WTC11 (cell line): ENCODE measurements at places on chromosomes 1 and 21.

GRCh38 chr1:241596633-241597032 is 43.5 kb downstream of the CHML start:
- no peak for DNase-seq
- H3K4me1 ChIP-seq: no peaks in the 10 kb centered on the region
- H3K27me3 ChIP-seq: no peaks in the 10 kb centered on the region
- peaks cover 3% of the 10 kb centered on the region; the same call in 1 of the 2 replicates for H3K36me3 ChIP-seq
- no peak overlapping the region for H3K4me3 ChIP-seq

DNA sequence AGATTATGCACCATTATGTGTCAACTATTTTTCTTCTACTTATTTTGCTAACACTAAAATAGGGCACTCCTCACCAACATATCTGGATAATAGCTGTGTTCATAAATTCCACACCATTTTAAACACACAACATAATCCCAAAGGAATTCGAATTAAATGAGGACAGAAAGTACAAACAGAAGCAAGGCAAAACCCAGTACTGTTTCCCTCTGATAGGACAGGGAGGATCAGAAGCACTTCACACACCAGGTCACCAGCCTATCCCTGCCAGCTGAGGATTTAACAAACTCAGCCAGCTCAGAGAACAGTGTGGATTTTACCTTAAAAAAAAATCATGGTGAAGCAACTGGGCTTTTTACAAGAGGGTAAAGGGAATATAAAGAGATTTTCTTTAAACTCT is 20.0 kb downstream of the CRYZ start:
- H3K27me3 ChIP-seq: no peaks in the 10 kb centered on the region
- DNase-seq: no peak
- H3K27ac ChIP-seq: no peak overlapping the region
- no peak overlapping the region for H3K4me3 ChIP-seq
- H3K4me1 ChIP-seq: 0 out of 2 replicates have a peak, but pooled peaks cover 6% of the 10 kb centered on the region

DNA sequence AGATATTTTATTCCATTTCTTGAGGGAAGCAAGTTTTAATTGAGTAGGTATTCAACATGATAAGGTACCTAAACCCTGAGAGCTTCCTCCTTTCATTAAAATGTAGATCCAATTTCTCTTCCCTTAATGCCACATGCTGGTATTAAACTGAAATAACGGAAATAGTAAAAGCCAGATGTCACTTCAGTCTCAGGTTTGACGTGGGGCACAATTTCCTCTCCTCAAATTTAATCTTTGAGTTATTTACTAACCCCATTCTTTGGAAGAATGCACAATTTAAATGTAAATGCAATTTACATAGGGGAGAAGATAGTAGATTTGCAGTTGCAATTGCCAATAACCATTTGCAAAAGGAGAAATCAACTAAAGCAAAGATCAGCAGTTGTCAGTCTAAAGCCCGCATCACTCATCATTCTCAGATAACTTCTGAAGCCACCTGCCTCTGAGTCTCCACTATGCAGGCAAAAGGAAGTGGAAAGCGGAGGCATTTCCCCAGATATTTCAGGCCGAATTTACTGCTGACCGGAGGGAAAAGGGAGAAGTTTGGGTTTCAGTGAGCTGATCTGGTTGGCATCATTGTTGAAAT is 2.1 kb upstream of the LEMD1 start:
- H3K4me3 ChIP-seq: no peak overlapping the region
- H3K4me1 ChIP-seq: peaks cover 42% of the 10 kb centered on the region
- peaks cover 45% of the 10 kb centered on the region for H3K27me3 ChIP-seq
- DNase-seq: no peak

GRCh38 chr1:60913039-60913438 is 169.3 kb upstream of the NFIA start:
- no peak overlapping the region for H3K4me3 ChIP-seq
- no peaks in the 10 kb centered on the region; the same call in 1 of the 2 replicates for H3K27me3 ChIP-seq
- DNase-seq: no peak
- H3K4me1 ChIP-seq: peaks cover 17% of the 10 kb centered on the region

DNA sequence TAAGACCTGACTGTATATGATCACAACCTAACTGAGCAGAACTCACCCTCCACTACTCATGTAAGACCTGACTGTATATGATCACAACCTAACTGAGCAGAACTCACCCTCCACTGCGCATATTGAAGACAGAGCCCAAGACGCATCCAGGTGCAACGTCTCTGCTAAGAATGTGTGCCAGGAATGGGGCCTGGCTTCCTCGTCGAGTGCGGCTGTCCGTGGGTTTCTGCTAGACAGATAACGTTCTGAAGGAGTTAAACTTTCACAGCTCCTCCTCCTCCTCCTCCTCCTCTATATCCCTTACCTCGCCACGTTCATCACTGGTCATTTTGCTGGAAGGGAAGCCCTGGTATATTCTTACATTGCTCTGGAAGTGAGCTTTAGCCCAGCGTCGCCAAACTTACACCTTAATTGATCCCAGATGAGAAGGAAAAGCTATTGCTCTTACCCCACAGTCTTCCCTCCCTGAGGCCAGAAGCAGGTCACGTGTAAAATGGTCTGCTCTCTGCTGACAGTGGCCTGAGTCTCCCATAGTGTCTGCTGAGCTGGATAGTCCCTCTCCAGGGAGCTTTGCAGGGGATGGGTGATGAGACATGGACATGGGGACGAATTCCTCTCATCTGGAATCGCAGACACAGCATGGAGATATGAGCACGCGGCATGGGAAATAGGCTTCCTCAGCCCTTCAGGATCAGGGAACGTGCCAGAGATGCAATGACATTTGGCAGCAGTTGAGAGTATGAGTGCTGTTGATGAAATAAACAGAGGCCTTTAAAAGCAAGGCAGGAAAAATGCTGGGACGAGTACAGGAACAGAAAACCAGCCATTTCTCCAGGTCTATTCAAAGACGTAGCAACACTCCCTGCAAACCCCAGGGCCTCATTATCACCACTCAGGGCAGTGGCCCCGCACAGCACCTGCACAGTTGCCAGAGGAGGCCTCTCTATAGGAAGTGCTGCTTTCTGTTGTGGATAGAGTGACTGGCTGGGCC is 528.1 kb downstream of the KIF26B start:
- H3K4me1 ChIP-seq: no peaks in the 10 kb centered on the region
- no peak for DNase-seq
- H3K4me3 ChIP-seq: no peak overlapping the region
- H3K27ac ChIP-seq: no peak overlapping the region
- peaks cover 13% of the 10 kb centered on the region for H3K27me3 ChIP-seq

- H3K27me3 ChIP-seq: no peaks in the 10 kb centered on the region
- no peak for DNase-seq
- H3K4me3 ChIP-seq: no peak overlapping the region
- H3K36me3 ChIP-seq: no peaks in the 10 kb centered on the region
- H3K4me1 ChIP-seq: peaks cover 11% of the 10 kb centered on the region
- H3K27ac ChIP-seq: no peak overlapping the region
These were observed 23.8 kb downstream of the CASQ2 start for GRCh38 chr1:115744646-115745275.

GRCh38 chr1:10474613-10475507 is at the start of gene PEX14:
Gene PEX14, plus strand, starts transcription at chr1:10474950. Its CDS starts 17 bp downstream, at chr1:10474967.
- H3K27me3 ChIP-seq: no peaks in the 10 kb centered on the region
- H3K27ac ChIP-seq: peak within 1 kb of the TSS; percentile 97
- peak within 1 kb of the TSS; percentile 98 for H3K4me3 ChIP-seq
- H3K4me1 ChIP-seq: peaks cover 24% of the 10 kb centered on the region
- H3K36me3 ChIP-seq: peaks cover 6% of the 10 kb centered on the region; the same call in 1 of the 2 replicates
- DNase-seq: peak; percentile 94

DNA sequence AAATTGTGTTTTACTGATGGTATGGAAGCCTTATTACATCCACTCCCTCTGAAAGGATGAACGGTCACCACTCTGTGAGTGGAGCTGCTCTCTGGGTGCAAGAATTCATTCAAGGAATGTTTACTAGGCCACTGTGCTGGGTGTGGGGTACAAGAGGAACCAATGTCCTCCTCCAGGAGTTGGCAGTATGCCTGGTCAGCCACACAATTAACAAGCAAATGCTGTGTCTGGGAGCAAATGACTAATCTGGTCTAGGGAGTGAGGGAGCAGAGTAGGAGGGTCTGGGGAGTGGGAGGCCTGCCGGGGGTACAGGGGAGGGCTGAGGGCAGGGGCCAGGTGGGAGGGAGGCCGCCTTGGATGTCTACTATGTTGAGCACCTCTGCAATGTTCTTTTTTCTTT is 27.2 kb upstream of the TDRD10 start:
- no peaks in the 10 kb centered on the region for H3K36me3 ChIP-seq
- H3K27ac ChIP-seq: no peak overlapping the region
- no peak for DNase-seq
- H3K27me3 ChIP-seq: no peaks in the 10 kb centered on the region
- H3K4me3 ChIP-seq: no peak overlapping the region

DNA sequence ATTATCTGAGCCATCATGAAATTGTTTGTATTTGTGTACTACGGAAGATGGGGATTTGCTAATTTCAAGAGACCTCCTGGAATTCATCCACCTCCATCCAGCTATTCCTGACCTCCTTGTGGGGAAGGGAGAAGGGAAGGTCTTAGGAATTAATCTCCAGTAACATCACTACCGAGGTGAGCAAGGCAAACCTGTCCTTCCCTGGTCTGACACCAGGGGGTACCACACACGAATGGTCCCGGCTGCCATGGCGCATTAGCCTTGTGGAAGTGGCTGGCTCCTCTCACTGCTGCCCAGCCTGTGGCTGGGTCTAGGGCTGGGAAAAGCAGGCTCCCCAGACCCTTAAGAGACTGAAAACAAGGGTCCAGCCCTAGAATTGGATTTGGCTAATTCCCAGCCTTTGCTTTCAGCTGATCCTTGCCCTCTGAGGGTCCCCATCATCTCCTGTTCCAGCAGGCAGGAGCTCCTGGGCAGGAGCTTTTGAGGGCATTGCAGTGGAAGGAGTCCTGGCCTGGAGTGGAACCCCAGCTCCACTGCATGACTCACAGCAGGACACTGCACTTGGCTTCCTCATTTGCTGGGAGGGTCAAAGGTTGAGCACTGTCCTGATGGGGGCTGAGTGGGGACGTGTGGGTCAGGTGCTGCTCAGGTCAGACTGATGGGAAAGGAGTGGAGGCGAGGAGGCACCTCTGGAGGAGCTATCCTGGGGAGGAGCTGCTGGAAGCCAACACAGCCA is 34.8 kb downstream of the RIMS3 start:
- no peaks in the 10 kb centered on the region for H3K27me3 ChIP-seq
- H3K36me3 ChIP-seq: no peaks in the 10 kb centered on the region
- no peak overlapping the region for H3K4me3 ChIP-seq
- peak; percentile 81 for DNase-seq
- H3K4me1 ChIP-seq: no peaks in the 10 kb centered on the region
- no peak overlapping the region for H3K27ac ChIP-seq

- no peak overlapping the region for H3K4me3 ChIP-seq
- DNase-seq: no peak
- H3K27ac ChIP-seq: no peak overlapping the region
- peaks cover 52% of the 10 kb centered on the region for H3K4me1 ChIP-seq
These were observed 22.3 kb upstream of the C1orf105 start for GRCh38 chr1:172398193-172398592.

- DNase-seq: no peak
- no peaks in the 10 kb centered on the region for H3K36me3 ChIP-seq
- no peaks in the 10 kb centered on the region for H3K27me3 ChIP-seq
- no peak overlapping the region for H3K27ac ChIP-seq
These were observed 81.0 kb upstream of the KCNK2 start for GRCh38 chr1:215001419-215002021.

- H3K36me3 ChIP-seq: peaks cover 12% of the 10 kb centered on the region
- H3K27ac ChIP-seq: peak overlapping the region; percentile 95
- no peak overlapping the region; the same call in 1 of the 2 replicates for H3K4me3 ChIP-seq
- H3K27me3 ChIP-seq: no peaks in the 10 kb centered on the region
These were observed 181.0 kb upstream of the KLHDC7A start for GRCh38 chr1:18299441-18300338.

DNA sequence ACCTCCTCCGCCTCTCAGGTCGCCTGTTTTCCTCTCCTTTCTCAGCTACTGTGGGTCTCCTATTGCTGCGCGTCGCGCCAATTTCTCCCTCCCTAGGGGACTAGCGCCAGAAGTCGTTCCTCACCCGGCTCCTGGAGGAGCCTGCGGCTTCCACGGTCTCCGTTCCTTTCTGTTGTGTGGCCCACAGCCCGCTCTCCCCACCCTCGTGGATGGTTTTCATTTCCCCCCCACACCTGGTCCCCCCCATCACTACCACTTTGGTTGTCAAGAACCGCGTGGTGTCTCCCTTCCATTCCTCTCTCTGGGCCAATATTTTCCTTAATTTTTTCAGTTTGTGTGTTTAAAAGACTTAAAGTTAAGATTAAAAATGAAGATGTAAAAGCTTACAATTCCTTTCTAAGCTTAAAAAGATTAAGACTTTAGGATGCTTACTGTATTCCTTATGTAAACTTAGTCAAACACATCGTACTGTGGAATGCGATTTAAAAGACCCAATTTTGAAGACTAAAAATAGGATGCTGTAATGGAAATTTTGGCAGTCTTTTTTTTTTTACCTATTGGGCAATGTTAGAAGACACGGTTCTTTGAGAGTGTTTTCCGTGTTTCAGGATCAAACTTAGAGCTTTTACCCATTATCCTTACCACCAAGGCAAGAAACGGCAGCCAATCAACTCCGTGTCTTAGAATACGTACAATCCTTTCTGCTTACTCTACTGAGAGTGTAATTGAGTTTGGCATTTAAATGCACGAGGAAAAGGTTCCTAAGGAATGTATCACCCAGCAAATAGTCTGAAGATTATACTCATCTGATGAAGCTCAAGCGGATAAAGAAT is 773 bp downstream of the CNST start:
- no peak for DNase-seq
- peak overlapping the region; percentile 98 for H3K4me3 ChIP-seq
- no peaks in the 10 kb centered on the region for H3K27me3 ChIP-seq
- H3K36me3 ChIP-seq: peaks cover 6% of the 10 kb centered on the region; the same call in 1 of the 2 replicates
- H3K4me1 ChIP-seq: peaks cover 14% of the 10 kb centered on the region
- H3K27ac ChIP-seq: peak overlapping the region; percentile 78

- no peaks in the 10 kb centered on the region for H3K4me1 ChIP-seq
- peaks cover 3% of the 10 kb centered on the region; the same call in 1 of the 2 replicates for H3K36me3 ChIP-seq
- no peak overlapping the region for H3K4me3 ChIP-seq
These were observed 33.7 kb downstream of the CTTNBP2NL start for GRCh38 chr1:112429749-112430148.

DNA sequence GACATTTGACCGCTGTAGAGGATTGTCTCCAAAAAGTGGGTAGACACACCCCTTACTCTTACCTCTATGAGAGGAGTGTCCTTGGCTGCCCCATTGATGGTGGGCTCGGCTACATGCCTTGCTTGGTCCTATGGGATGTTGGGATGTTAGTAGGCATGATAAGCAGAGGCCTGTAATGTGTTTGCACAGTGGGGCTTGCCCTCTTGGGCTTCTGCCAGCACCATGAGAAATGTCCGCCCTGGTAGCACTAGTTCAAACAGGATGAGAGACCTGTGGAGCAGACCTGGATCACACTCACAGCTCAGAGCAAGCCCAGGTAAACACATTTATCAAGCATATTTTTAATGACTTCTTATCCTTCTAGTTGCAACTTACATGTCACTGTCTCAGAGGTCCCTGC is 54.2 kb downstream of the SH3GLB1 start:
- no peak overlapping the region for H3K27ac ChIP-seq
- H3K27me3 ChIP-seq: no peaks in the 10 kb centered on the region; the same call in 1 of the 2 replicates
- no peak for DNase-seq
- no peak overlapping the region for H3K4me3 ChIP-seq

DNA sequence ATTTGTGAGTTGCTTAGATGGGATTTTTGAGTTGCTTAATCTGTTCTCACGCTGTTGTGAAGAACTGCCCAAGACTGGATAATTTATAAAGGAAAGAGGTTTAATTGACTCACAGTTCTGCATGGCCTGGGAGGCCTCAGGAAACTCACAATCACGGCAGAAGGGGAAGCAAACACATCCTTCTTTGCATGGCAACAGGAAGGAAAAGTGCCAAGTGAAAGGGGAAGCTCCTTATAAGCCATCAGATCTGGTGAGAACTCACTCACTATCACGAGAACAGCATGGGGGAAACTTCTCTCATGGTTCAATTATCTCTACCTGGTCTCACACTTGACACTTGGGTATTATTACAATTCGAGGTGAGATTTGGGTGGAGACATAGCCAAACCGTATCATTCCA is 10.3 kb downstream of the CLIC6 start:
- peaks cover 19% of the 10 kb centered on the region for H3K36me3 ChIP-seq
- no peak overlapping the region for H3K4me3 ChIP-seq
- peaks cover 15% of the 10 kb centered on the region for H3K4me1 ChIP-seq
- H3K27ac ChIP-seq: no peak overlapping the region
- DNase-seq: no peak
